ENCODE measurements at places on chromosomes 3 and 15.

GRCh38 chr3:39671600-39671999, 137.8 kb upstream of the MYRIP start:
- DNase-seq: no peak

- no peak for DNase-seq
Observed at GRCh38 chr3:73510334-73510733, 114.4 kb downstream of the PDZRN3 start.

- DNase-seq: no peak
Observed at GRCh38 chr3:8482263-8482662, 19.4 kb upstream of the LMCD1 start.

DNA sequence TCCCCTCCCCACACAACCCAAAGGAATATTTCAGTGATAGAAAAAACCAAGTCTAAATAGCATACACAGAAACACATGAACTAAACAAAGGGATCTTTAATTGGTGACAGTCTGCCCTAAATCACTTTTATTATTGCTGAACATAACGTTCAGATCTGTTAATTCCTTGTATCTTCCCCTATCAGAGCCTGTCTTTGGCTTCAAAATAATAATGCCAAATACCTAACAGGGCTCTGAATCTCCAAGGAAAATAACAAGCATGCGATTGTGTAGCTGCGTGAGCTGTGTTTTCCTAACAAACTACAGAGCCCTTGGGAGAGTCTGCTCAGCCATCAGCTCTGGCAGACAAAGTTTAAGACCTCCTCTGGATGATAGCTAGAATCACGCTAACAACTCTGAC, 1010.1 kb downstream of the ROBO1 start:
- no peak for DNase-seq

DNA sequence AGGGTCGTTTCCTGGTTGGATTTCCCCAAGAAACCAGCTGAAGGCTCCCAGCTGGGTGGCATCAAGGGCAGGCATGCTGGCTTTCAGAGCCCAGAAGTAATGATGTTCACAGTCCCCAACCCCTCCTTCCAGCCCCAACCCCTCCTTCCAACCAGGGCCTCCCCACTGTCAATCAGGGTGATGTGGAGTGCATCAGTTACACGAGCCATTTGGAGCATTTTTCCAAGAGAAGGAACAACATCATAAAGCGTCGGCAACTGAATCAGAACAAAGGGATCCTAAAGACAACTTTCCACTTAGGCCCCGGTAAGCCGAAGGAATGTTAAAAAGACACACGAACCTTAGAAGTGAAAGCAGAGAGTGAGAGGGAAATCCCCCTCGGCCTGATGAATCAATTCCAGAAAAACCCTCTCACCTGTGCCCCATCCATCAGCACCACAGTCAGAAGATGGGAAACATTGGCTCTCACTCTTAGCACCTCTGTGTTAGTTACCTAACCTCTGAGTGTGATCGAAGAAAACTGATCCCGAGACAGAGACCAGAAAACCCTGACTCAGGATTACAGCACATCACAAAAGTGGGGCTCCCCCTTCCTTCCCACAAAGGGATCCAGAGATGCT, 101.2 kb upstream of the WNT5A start:
- DNase-seq: no peak
